A172 (cell line): ENCODE measurements at places on chromosomes 7 and 10. TPM values are rescaled to one million over a fixed set of nuclear protein-coding genes. Genes with fewer than 3 reads are reported as not detected.

Gene GPR26
- not detected in 2 replicates for total RNA-seq

DNA sequence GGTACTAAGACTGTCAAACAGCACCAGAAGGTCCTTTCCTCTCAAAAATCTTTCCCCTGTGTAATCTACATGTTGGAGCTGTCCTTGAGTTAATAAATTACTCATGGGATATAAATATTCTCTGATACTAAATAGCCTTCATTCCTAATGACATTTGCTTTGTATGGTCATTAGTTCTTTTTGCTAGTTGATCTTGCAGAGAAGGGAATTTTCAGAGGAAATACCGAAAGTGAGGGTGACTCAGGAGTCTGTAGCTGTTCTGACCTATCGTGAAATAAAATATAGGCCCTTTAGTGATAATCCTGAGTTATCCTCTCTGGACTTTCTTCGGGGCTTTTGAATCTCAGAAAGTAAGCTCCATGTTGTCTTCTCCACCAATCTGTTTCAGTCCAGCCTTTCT, 19.4 kb upstream of the CLDN12 start:
- DNase-seq = peak; percentile 73

DNA sequence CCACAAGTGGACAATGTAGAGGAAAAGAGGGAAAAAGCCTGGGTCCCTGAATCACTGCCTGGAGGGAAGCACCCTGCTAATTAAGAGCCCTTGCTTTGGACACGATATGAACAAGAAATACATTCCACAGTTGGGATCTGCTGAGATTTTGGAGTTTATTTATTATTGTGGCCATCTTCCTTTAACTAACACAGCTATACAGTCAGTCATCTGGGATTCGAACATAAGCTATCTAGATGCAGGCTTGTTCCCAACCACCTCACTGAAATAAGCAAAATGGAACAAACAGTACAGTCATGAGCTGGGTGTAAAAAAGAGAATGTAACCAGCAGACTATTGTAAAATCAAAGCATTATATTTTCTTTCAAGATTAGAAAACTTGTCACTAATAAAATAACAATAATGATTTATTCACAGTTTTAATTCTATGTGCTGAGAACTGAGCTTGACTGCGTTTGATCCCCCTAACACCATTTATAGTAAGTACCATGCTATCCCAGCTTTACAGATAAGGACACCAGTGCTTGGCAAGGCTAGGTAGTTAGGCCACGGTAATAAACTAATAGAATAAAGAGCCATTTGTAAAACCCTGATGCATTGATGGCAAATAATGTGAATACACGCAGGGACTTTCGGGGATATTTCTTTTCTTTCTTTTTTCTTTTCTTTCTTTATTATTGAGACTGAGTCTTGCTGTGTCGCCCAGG, 223.8 kb upstream of the KLF6 start:
- no peak for DNase-seq

GRCh38 chr10:86861351-86861750, 96.1 kb downstream of the MMRN2 start:
- DNase-seq = no peak

DNA sequence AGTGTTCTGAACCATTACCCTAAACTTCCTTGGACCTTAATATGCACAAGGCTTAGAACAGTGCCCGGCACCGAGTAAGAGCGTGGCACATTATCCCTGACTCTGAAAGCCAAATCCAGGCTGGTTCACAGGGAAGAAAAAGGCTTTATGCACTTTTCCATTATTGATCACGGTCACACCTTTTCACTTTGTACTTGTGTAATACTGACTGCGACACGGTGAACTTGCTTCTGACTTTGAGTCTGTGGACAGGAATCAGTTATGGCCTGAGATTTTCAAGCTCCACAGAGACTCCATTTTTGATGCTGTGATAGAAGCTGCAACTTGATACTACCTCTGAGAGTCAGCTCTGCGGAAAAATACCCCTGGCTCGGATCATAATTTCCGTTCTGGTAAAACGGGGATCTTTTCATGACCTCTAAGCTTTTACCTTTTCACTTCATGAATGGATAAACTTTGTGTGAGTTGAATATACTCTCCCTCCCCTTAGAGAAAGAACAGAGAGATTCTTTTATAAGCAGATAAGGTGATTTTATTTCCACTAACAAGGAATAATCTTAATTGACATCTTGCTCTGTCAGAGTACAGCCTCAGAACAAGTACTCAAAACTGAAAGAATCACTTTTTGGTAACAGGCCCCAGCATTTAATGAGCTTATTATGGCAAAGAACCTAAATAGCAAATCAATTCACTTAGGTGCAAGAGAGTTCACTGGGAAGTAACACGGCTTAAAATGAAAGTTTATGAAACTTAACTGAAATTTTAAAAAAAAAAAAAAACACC, 88.8 kb downstream of the ELMO1 start:
- no peak for DNase-seq

DNA sequence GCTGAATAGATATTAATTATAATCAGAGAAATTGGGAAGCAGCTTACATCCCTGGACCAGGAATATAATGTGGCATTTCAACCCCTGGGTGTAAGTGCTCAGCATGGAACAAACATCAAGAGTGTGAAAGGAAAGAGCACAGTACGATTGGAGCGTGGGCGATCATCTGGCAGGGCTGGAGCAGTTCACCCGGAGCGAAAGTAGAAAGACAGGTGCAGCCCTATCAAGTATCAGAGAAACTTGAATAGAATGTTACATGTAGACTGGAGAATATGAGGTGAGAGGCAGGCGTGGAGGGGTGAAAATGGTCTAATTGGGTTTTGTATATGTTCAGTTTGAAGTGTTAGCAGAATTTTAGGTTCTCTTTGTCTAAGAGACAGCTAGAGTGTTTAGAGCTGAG, 303.0 kb downstream of the MDFIC start:
- DNase-seq = no peak
